ENCODE measurements at places on chromosomes 1 and 21.
A peak's percentile ranks its signal among the peaks of the same experiment; 100 is the strongest.

- no peak for DNase-seq
Observed at GRCh38 chr1:37131281-37131680, 97.0 kb upstream of the GRIK3 start.

DNA sequence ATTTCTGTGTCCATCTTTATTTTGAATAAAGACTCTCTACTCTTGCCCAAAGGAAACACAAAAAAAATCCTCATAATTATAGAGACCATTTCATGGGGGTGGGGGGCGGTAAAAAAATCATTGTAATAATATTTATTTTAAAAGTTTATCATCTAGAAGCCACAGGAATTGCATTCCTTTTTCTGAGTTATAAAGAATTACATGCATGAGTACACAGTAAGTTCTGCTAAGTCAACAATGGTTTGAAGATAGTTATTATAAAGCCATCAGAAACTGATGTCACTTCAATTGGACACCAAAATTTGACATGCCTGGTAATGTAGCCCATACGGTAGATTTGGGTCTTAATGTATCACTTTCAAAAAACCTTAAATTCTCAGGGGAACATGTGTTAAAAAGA is 478.1 kb upstream of the NR5A2 start:
- DNase-seq = no peak

DNA sequence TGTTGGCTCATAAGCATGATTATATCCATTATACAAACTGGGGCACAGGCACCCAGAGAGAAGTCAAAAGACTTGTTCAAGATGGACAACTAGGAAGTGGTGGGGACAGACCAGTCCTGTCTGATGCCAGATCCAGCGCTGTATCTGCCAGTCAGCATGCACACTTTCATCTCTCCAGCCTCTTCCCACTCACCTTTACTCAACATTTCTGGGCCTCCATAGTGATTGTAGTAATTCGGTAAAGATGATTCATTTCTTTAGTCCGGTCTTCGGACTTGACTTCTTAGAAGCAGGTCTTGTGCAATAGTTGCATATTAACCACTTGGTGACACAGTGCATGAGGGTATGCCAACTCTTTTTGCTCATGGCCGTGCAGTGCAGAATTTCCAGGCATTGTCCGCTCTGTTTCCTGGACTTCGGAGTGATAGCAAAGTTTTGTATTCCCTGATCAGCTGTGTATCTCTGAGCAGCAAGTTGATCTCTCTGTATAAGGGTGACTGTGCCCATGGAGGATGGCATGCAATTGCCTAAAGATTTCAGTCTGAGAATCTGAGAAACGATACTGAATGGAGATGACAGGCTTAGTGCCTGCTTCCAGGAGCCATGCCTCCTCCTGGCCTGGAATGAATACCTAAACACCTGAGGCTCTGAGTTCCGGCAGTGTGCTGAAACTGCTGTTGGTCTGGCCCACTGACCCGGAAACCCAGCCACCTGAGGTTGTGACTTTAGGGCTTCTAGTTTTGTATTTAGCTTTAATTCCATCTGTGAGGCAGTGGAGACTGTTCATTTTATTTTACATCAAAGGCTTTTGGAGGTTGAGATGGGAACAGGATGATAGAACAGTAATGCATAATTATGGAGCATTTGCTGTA is 39.0 kb downstream of the GALNT2 start:
- DNase-seq = no peak

DNA sequence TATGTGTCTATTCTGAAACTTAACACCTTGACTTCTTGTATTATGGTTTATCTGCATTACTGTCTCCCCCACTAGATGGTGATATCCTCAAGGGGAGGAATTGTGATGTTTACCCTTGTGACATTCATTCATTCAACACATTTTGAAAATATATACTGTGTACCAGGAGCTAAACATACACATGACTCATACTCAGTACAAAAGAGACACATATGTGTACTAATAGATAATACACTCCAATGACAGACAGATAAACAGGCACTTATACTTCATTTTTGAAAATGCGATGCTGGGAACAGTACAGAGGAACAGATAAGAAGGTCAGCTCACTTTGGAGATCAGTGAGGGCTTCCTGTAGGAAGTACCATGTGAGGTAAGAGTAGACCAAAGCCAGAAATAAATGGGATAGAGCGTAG is 8.9 kb upstream of the RAB3GAP2 start:
- DNase-seq = peak; percentile 60
